ENCODE measurements at places on chromosomes 3 and 15.

DNA sequence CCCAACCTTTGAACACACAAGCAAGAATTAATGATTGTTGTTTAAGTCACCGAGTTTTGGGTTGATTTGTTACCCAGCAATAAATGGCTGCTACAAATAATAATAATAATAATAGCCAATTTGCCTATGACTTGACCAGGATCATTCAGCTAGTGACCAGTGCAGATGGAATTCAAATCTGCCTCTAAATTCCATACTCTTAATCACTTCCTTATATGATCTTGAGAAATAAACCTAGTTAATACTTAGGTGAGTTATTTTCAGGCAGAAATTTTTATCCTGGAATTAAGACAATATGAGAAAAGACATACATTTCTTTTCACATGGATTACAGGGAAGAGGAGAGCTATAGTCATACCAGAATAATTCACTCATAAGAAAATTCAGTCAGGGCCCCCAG lies 116.0 kb upstream of the GALNT15 start:
- DNase-seq, result no peak

DNA sequence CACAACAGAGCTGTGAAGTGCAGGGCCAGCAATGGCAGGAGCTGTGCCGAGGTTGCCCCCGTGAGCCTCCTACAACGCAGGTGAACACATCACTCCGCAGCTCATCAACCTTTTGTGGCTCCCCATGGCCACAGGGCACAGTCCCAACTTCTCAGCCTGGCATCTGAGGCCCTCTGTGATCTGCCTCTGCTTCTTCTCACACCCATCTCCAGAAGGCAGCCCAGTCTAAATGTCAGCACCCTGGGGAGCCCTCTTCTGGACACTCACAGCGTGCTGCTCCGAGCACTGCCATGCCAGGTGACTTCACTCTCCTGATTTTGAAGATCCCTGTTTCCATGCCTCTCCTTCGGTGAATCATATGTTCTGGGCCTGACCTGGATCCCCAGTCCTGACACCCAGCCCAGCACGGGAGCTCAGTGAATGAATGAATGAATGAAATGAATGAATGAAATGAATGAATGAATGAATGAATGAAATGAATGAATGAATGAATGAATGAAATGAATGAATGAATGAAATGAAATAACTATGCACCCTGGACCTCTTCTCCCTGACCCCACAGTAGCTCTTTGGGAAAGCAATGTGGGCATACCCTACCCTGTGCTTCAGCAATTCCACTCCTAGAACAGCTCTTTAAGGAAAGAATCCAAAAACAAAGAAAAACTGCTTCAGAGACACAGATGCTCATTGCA lies 17.9 kb upstream of the SKIC8 start:
- DNase-seq, result peak; percentile 18

DNA sequence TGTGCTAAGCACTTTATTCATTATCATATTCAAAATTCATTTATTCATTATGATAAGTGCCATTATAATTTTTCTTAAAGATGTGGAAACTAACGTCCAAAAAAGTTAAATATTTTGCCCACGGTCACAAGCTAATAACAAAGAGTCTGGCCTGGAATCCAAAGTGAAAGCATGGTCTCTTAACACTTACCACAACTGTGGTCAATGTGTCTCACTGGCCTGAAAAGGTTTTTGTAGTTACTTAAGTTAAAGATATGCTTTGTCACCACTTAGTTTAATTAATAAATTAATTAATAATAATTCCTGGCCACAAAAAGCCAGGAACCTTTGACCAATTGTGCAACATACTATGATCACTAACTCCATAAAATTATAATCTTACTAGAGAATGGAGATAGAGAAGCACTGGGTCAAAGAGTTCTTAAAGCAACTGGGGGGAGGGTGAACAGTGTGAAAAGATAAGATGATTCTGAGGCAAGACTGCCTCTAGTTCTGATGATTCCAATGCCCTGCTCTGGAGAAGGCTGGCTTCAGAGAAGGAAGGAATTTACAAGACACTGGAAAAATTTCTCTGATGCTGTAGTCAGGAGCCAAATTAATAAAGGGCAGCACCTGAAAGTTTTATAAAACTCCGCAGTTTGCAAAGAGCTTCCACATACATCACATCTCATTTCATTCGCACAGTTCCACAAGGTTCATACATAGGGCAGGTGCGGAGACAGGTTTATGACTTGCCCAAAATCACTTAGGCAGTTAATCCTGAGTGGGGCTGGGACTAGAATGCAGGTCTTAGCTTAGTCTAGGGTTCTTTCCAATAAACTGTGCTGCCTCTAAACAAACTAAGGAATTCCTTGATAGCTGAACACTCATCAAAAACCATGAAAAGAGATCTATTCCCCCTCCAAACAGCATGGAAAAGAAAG lies 32.5 kb downstream of the NPTN start:
- DNase-seq, result no peak

GRCh38 chr3:188486952-188487351 lies 333.0 kb downstream of the LPP start:
- no peak for DNase-seq

DNA sequence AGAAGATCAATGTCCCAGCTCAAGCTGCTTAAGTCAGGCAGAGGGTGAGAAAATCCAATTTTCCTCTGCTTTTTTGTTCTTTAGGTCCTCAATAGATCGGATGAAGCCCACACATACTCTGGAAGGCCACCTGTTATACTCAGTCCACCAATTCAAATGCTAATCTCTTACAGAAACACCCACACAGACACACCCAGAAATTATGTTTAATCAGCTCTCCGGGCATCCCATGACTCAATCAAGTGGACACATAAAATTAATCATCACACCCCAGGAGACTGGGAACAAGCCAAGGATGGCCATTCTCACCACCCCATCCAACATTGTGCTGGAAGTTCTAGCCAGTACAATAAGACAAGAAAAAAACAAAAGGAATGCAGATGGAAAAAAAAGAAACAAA lies 67.8 kb upstream of the SLC24A5 start:
- DNase-seq, result no peak

DNA sequence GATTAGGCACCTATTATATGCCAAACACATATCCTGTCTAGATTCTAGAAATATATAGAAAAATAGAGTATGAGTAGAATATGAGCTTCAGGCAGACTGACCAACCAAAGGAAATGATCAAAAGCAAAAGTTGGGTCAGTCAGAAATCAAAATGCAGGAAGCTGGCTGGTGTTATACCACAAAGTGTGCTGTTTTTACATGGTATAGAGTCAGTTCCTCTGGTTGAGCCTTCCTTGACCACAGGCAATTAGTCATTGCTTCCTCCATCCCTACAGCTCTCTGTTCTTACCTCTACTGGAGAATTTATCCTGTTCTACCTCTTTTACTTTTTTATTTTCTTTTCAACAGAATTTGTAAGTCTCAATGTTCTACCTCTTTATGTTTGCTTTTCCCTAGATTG lies 149.8 kb downstream of the TMCO5A start:
- no peak for DNase-seq

GRCh38 chr15:67242708-67243111 lies 11.8 kb downstream of the AAGAB start:
- no peak for DNase-seq

- peak; percentile 46 for DNase-seq
Observed at GRCh38 chr3:62159709-62160092, 213.6 kb downstream of the FEZF2 start.

- DNase-seq, result no peak
Observed at GRCh38 chr3:127039719-127040118, 56.8 kb downstream of the PLXNA1 start.

DNA sequence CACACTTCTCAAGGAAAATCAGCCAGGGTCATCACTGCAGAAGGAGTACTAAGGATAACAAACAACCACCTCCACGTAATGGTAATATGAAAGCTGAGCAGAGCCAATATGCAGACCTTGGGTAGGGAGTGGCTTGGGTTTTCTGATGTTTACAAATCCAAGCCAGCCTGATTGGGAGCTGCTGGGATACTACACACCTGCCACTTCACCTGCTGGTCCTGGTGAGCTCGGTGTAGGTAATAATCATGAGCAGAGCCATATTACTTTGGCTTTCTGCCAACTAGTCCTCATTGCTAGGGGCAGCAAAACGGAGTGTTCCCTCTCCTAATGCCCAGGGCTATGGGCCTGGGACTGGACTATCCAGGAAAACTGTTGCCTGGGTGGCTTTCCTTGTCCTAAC lies 433.5 kb upstream of the PPP2R3A start:
- no peak for DNase-seq

GRCh38 chr15:79930516-79930915 lies 33.7 kb upstream of the MTHFS start:
- no peak for DNase-seq

DNA sequence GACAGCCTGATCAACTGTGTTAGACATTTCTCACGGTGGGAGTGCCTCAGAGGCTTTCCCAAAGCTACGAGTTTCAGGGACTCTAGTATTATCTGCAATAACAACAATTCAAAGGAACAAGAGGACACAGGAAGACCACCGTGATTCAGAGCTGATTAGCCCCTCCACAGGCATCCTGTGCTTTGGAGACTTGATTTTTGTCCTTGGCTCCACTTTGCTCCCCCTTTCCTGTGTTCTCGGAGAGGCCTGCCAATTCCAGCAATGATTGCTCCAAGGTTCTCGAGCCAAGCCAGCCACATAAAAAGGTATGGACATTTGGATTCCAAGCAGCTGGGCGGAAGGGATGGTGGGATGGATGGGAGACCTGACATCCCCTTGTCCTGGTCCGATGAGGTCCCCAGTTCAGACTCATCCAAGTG lies 14.3 kb downstream of the EHD4 start:
- DNase-seq, result no peak

DNA sequence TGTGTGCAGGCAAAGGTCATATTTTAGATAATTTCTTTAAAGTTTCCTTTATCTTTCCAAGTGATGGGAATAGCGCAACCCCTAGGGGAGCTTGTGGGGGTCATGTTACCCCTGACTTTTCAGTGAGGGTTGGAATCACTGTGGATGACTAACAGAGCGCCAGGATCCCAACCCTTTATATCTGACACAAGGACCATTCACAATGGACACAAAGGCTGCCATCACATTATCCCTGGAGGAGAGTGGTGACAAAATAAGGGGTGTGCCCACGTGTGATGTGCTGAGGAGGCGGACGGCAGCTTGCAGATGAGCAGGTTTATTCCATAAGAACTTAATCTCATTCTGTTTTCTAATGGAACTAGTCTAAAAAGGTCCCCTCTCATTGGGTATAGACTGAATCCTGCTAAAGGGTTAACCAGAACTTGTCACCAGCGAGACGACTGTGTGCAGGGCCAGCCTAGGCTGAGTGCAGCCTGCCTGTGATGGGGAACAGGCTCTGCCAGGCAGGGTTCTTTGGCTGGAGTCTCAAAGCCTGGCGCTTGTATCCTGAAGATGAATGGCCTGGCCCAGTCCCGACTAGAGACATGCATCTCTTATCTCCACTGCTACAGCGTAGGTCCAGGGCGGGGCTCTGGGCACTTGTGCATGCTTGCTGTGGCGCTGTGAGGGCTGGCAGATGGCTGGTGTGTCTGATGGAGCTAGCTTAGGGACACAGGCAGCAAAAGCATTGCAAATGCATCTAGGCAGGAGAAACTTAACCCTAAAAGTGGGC lies 50.2 kb downstream of the CHDH start:
- peak; percentile 40 for DNase-seq

DNA sequence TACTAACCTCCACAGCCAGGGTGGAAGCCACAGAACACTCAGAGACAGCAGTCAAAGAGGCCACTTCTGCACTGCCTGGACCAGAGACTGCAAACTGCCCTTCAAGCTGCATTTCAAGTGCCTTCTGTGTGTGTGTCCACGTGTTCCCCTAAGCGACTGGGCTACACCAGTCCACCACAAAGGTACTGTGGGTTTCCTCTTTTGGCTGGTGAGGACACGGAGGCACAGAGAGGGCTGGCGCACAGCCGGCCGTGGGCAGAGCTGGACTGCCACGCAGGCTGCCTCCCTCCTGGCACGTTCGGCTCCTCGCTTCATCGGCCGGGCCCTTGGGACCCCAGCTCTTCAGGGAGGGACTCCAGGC lies 60.9 kb downstream of the MGLL start:
- DNase-seq, result no peak
